Stimulated activated CD4-positive, alpha-beta T cell treated with anti-CD3 and anti-CD28 coated beads, Interleukin-4, amount 100 ng/mL, for 1 hour (primary cell): ENCODE measurements at places on chromosomes 16 and 17.

- DNase-seq: no peak
Measured at GRCh38 chr16:28207399-28207798, 4.4 kb downstream of the XPO6 start.

- no peak for DNase-seq
Measured at GRCh38 chr17:28669918-28670317, 7.9 kb downstream of the SUPT6H start.

- DNase-seq: no peak
Measured at GRCh38 chr17:65407017-65407416, 154.4 kb downstream of the AXIN2 start.

GRCh38 chr16:81661082-81661481 is 118.0 kb upstream of the PLCG2 start:
- no peak for DNase-seq

DNA sequence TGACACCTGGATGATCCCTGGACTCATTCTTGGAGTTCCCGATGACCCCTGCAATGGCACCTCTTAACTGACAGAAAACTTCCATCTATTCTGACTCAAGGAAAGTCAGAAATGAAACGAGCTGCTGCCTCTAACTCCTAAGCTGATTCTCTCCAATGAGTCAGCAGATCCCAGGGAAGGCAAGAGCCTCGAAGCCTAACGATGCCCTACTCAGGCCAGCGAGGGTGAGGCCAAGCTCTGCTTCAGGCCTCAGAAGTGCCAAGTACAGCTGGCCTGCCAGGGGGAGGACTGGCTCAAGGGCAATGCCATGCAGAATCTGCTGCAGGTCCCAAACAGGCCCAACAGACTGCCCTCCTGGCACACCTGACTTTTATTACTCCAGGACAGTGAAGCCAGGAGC is 36.3 kb downstream of the PLXDC1 start:
- no peak for DNase-seq

DNA sequence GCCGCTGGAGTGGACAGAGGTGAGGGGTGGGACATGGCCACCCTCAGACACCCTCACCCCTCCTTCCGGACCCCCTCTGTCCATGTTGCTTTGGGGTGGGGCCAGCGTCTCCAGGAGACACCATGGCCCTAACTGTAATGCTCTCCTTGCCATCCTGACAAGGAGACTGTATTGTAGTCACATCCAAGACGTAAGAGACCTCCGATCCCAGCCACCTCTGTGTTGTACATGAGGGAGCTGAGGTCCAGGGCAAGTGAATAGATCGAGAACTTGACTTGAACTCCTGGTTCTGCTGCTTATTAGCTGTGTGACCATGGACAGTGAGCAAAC is 30.2 kb downstream of the POLR3E start:
- no peak for DNase-seq

GRCh38 chr17:81194941-81195901 is 27.5 kb downstream of the CEP131 start:
- DNase-seq: no peak

- no peak for DNase-seq
Measured at GRCh38 chr16:89823087-89823823, 5.0 kb upstream of the SPIRE2 start.

- DNase-seq: peak; percentile 52
Measured at GRCh38 chr16:30184096-30184890, 891 bp downstream of the CORO1A start.

DNA sequence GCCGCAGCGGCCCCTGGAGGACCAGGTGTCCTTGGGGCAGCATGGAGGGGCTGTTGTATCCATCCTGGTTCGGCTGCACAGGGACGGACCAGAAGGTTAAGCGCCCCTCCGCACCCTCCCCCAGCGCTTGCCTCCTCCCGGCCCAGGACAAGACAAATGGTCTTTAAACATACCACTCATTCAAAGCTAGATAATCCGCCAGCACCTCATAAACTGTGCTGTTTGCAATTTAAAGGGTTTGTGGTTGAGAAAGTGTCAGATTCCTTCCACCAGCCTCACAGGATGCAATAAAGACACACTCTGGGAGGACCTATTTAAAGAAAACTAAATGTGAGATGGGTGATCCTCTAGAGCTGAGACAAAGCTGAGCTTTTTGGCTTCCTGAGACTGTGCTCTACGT is 426.2 kb upstream of the EEF2KMT start:
- no peak for DNase-seq

- no peak for DNase-seq
Measured at GRCh38 chr16:31079342-31079944, 5.2 kb downstream of the ZNF646 start.

- DNase-seq: peak; percentile 39
Measured at GRCh38 chr17:36849871-36850348, 87.4 kb upstream of the LHX1 start.

GRCh38 chr17:48611213-48611612 is 396 bp upstream of the HOXB7 start:
- DNase-seq: no peak

DNA sequence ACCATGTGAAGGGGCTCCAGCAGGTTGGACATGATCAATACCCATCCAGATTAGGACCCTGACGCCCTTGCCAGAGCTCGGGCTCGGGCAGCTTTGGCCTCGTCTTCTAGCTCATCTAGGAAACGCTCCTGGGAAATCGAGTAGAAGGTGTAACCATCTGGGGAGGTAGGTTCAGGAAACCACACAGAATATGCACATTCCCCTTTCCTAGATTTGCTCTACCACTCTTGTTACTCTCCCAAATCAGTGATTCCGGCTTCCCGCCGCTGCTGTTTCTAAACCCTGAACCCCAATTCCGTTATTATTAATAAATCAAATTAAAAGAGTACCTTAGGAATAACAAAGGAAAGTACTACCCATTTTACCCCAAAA is 507 bp downstream of the COA3 start:
- DNase-seq: no peak

GRCh38 chr16:57689762-57690558 is 4.6 kb upstream of the DRC7 start:
- peak; percentile 12 for DNase-seq

DNA sequence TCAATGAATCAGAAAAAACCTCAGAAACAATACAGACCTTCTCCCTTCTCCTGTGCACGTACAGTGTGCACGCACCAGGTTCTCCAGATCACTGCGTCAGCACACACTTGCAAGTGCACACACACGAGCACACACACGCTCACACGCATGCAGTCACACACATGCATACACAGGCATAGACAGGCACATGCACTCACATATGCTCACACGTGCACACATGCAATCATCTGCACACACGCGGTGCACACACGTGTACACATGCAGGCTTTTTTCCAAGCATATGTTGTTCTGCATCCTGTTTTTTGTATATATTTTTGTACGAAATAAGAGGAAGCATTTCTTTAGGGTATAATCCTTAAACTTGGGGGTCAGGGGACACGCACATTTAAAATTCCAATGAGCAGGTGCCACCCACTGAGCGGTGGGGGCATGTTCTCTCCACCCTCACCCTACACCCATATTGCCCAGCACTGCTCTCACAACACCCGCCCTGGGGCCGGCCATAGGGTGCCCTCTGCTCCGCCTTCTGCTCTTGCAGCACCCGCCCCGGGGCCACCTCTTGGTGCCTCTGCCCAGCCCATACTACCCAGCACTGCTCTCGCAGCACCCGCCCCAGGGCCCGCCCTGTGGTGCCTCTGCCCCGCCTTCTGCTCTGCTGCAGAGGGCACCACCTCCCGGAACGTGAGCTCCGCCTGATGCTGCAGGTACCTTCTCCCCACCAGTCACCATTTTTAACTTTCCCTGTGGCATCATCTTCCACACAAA is 20.9 kb downstream of the KLHDC4 start:
- no peak for DNase-seq

GRCh38 chr17:21191698-21192097 is 22.3 kb downstream of the TMEM11 start:
- no peak for DNase-seq

DNA sequence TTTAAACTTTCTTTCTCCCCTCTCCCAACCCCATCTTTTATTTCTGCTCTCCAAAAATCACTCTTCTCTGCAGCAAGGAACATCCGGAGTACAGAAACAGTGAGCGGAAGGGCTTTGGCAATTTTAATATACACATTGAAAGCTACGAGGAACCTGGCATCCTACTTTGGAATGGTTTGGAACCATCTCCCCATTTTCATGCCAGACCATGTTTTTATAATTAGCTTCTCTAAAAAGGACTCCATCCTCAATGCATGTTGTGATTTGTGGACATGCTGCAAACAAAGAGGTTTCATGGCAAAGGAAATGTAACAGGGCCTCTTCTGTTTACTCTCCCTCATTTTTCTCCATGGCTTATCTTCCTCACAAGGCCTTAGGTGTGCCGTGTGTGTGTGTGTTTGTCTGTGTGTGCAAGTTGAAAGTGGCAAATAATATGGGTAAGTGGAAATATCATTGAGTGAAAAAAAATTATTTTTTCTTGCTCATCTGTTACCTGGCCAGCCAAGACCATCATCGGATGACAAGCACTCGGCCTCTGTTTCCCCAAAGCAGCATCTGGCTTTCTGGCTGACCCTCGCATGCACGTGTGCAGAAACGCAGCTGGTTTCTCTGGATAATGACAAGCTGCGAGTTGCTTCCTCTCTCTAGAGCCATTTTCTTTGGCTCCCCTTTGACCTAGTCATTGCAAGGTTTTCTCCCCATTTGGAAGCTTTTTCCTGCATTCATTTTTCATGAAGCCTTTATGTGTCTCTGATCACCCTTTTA is 585.0 kb downstream of the TMEM114 start:
- no peak for DNase-seq

DNA sequence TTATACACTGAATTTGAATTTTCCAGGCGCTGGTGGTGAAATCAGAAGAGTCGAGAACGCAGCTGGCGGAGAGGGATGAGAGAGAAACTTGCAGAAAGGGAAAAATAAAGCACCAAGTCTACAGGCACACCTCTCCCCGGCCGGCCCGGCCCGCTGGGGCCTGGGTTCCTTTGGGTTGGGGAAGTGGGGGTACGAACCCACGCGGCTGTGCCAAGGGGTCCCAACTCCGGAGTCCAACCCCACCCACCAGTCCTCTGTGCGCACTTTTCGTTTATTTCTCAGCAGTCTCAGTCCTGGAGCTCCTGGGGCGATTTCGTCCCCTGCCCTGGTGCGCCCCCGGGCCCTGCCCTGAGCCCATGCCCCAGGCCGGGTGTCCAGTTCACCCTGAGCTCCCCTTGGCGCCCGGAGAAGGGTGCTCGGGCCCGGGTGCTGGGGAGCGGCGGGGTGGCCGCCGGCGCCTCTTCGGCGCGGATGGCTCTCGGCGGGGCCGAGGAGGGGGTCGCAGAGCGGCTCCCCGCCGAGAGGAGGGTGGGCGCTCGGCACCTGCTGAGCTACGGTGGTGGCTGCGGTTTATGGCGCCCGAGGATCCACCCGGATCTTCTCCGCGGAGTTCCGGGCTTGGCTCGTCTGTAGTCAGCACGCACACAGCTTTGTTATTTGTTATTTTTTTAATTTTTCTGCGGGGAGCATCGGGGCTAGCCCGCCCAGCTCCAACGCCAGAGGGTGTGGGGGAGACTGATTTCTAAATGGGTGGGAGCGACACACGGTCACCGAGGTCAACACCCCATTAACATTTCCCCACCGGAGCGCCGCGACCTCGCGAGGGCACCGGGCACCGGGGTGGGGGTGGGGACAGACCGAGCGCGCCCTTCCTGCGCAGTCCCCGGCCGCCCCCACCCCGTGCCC is 15.7 kb upstream of the CBX8 start:
- no peak for DNase-seq

DNA sequence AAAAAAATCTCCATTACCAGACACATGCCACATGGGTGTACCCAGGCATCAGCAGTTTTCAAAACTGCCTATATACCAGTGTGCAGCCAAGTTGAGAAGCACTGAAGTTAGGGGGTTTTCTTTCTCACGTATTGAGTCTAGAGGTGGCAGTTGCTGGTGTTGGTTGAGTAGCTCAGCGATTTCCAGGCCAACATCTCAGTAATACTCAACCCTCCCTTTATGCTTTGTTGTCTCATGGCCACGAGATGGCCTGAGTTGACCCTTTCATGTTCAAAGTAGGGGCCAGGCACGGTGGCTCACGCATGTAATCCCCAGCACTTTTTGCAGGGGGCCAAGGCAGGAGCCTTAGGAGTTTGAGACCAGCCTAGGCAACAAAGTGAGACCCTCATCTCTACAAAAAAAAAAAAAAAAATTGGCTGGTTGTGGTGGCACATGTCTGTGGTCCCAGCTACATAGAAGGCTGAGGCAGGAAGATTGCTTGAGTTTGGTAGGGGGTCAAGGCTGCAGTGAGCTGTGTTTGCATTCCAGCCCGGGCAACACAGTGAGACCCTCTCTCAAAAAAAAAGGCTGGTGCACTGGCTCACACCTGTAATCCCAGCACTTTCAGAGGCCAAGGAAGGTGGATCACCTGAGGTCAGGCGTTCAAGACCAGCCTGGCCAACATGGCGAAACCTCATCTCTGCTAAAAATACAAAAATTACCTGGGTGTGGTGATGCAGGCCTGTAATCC is 10.8 kb downstream of the LRRC3C start:
- DNase-seq: no peak

DNA sequence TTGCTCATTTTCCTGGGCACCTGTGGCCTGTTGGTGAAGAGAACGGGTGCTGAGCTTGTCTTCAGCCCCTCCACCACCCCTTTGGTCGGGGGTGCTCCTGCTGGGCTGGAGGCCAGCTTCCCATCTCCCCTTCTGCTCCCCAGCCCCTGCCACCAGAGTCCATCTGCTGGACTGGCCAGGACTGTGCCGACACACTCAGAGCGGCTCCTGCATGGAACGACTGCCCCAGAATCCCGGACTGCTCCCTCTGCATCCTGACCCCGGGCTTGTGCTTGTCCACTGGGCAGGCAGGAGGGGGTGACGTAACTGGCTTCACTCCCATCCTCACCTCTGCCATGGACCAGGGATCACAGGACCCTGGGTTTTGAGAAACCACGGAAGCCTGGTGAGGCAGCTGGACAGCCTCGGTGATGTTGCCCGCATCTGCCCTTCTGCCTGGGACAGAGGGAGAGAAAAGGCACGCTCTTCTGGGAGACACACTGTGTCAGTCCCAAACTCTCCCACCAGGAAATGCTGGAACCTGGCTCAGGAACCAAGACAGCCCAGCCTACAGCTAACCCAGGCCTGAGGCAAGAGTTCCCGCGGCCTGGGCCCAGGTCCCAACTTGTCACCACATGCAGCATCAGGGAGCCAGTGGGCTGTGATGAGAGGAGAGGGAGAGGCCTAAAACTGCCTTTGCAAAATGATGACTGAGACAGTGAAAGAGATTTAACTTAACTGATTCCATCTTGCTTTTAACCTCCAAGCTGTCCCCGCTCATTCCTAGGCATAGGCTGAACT is 16.1 kb upstream of the GSDMA start:
- DNase-seq: no peak

DNA sequence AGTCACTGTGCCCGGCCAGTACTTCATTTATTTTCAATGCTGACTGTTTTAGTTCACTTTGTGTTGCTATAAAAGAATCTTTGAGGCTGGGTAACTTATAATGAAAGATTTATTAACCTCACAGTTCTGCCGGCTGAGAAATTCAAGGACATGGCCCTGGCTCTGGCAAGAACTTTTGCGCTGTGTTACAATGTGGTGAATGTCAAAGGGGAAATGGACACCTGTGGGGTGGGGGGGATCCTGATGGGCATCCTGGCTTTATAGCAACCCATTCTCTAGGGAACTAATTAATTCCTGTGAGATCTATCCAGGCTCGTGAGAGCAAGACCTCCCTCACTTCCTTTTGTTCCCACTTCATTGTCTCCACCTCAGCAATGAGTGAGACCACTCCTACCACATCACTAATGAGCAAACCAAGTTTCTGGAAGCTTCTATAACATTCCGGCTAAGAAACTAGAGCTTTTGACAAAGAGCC is 17.1 kb upstream of the CDH3 start:
- no peak for DNase-seq
